Fibroblast of villous mesenchyme (primary cell): ENCODE measurements at places on chromosomes 5 and 9. TPM values are rescaled to one million over a fixed set of nuclear protein-coding genes. Genes with fewer than 3 reads are reported as not detected.

TTC16 gene
- total RNA-seq, result not detected in 2 replicates

REEP5 gene
- total RNA-seq, result 47.0 and 48.8 TPM in 2 replicates

- DNase-seq, result no peak
These were observed 138.2 kb downstream of the MVB12B start for GRCh38 chr9:126464694-126465441.

GRCh38 chr9:19184144-19184917 lies 46.2 kb upstream of the DENND4C start:
- DNase-seq, result peak; percentile 94

GRCh38 chr5:98927242-98927988 lies 1.4 kb downstream of the CHD1 start:
- peak; percentile 81 for DNase-seq

DNA sequence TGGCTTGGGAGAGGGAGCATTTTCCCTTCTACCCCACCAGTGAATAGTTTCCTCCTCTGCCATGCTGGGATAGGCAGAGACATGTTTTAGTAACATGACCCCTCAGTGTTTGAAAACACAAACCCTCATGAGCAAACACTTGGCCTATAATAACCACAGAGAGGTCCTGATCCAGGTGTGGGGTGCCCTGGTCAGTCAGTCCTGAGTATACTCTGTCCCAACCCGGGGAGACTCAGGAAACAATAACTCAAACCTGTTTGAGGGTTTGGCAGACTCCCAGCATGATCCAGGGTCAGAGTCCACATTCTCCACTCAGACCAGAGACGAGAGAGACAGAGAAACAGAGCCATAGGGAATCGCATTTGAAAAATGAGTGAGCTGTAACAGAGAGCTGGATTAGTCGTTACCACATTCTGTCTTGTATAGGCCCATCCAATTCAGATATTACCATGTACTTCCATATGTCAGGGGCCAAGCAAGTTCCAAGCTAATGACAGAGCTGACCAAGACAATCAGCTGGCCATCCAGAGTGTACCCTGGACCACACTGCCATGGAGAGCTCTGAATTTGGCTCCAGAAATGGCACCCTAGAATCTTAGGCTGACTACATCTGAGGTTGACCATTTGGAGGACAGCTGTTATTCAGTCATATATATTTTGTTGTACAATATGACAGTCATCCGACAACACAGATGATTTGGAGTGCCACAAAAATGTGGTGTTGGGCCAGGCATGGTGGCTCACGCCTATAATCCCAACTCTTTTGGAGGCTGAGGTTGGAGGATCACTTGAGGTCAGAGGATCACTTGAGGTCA lies 4.2 kb upstream of the CA9 start:
- peak; percentile 60 for DNase-seq

DNA sequence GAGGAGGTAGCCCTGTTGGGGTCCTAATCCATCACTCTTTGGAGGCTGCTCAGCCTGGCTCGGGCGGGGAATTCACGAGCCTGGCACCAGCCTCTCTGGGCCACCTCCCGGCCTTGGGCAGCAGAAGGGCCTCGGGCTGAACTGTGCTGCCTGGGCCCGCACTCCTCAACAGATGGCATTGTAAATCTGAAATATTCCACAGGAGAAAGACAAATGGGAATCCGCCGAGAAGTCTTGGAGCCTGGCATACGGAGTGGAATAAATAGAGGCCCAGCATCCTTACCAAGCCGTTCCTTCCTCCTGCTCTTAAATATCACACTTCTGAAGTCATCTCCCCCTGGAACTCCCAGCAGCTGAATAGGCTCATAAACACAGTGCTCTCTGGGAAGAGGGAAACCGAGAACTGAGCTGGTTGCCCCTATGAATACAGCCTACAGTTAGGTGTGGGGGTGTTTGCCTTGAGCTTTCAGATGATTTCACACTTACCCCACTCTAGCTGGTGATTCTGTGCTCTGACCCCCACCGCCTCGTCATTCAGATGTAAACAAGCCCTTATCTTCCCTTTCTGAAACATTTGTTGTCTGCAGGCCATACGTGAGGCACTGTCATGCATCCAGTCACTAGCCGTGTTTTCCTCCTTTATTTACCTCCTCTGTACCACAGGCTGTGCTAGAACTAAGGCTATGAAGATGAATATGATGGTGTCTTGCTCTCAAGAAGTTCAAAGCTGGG lies 455.0 kb upstream of the CLINT1 start:
- DNase-seq, result no peak
